Caki2 (cell line): ENCODE measurements at places on chromosomes 7 and 10. TPM values are rescaled to one million over a fixed set of nuclear protein-coding genes. Genes with fewer than 3 reads are reported as not detected.

The CTAGE8 gene
- 1.3 TPM in 1 of 2 replicates, not detected in the other for total RNA-seq

The ARHGEF35 gene
- total RNA-seq = 3.1 and 4.8 TPM in 2 replicates

The NUTM2A gene
- 1.7 TPM in 1 of 2 replicates, not detected in the other for total RNA-seq

The APBB1IP gene
- 5.8 and 7.4 TPM in 2 replicates for total RNA-seq

The AZGP1 gene
- 1.1 TPM in 1 of 2 replicates, not detected in the other for total RNA-seq

The TSPAN12 gene
- 45.3 and 46.5 TPM in 2 replicates for total RNA-seq

The ERVW-1 gene
- not detected in 2 replicates for total RNA-seq

The STMP1 gene
- total RNA-seq = 15.7 and 29.9 TPM in 2 replicates

The GPRIN2 gene
- 4.3 and 6.3 TPM in 2 replicates for total RNA-seq

The GLI3 gene
- 1.8 and 1.9 TPM in 2 replicates for total RNA-seq

The GJD4 gene
- total RNA-seq = not detected in 2 replicates

The PAPOLB gene
- not detected in 2 replicates for total RNA-seq

The SCIN gene
- 12.6 and 18.8 TPM in 2 replicates for total RNA-seq

DNA sequence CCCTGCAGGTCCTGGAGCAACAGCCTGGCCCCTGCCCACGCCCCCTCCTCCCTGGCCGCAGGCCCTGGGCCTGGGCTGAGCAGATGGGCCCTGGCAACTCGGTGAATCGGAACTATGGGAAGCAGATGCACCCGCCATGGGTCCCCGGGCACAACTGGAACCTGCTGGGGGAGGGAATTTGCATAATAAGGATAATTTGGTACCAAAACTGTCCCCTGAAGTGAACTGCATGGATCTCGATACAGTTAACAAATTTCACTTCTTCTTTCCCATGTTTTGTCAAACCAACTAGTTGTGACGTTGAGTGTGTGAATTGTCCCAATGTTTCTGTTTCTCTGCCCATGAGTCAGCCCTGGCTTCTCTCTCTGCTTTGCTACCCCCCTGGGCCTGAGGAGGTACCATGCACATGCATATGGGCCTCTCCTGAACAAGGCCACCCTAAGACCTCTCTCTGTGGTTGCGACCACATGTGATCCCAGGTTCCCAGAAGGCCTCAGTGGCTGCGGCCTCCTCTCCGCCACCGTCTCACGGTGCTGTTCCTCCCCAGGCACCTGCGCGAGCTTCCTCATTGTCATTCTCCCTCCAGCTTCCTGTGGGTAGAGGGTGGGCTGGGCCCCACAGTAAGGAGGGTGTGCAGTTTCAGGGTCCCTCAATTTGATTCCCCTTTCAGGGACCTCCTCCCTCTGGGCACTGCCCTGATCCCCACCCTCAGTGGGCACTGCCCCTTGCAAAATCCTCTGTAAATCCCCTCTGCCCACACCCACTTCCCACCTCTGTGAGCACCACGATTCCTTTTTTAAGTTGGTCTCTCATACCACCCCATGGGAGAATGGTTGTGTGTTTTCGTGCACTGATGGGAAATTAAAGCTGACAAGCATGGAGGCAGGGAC lies 40.0 kb downstream of the FIGNL1 start:
- no peak for DNase-seq

DNA sequence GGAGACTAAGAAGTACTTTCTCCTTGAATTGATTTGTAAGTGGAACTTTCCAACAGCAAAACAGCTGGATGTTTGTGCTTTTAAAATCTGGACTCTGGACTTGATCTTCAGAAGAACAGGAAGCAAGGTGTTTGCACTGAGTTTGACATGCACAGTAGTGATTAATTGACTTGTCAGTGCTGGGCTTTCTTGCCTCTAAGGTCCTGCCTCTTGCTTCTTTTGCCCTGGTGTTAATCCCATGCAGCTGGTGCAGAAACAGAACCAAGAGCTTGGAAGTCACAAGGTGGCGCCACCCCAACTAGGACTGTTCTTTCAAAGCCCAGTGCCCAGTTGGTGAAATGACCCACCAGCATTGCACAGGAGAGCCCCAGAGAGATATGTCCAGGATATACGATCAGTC lies 66.8 kb upstream of the SEPHS1 start:
- DNase-seq = no peak

DNA sequence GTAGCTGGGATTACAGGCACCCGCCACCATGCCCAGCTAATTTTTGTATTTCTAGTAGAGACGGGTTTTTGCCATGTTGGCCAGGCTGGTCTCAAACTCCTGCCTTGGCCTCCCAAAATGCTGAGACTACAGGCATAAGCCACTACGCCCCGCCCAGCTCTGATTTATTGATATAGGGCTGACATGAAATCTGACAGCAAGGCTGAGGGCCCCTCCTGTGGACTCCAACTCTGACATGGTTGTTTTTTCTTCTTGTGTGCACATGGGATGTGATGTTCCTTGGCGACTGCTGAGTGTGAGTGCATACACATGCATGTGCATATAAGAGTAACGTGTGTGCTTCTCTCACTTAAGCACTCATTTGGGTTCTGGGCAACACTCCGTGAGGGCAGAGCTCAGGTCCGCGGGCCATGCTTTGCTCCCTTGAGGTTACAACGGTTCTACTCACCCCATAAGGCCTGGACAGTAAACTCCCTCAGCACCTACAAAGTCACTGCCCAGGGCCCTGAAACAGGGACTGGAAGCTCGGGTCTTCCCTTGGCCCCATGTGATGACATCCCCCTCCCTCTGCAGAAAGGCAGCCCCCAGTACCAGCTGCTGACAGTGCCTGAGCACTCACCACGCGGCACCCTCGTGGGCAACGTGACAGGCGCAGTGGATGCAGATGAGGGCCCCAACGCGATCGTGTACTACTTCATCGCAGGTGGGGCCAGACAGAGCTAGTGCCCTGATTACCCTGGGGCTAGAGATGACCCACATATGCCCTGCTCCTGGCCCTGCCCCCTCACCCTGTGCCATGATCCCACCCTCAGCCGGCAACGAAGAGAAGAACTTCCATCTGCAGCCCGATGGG lies 33.6 kb upstream of the VSIR start:
- no peak for DNase-seq

GRCh38 chr10:100020142-100020885 lies 10.6 kb upstream of the DNMBP start:
- DNase-seq = no peak

GRCh38 chr7:43112941-43113621 lies 634 bp downstream of the HECW1 start:
- no peak for DNase-seq

- DNase-seq = no peak
Observed at GRCh38 chr10:65500716-65501115, 1425.1 kb upstream of the LRRTM3 start.

- no peak for DNase-seq
Observed at GRCh38 chr7:26543340-26543739, 251.7 kb downstream of the SNX10 start.

- DNase-seq = peak; percentile 86
Observed at GRCh38 chr7:105013816-105014692, at the start of gene KMT2E. TSS of gene KMT2E (plus strand) at chr7:105014205. CDS start at chr7:105040953, 26,748 bp downstream.

DNA sequence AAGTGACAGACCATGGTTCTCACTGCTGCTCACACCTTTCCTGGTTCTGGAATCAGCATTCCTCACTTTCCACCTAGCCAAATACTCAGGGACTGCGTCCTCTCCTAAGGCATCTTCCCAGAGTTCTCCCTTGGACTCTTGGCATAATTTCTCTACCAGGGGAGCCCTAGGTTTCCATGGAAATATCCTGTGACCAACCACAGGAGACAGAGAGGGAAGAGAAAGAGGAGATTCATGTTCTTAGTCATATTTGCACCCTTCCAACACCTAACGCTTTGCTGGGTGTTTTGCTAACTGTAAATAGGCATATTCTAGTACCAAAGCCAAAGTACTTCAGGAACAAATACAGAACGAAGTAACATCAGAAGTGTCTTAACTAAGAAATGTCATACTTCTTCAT lies 28.6 kb downstream of the DENND11 start:
- DNase-seq = no peak

- no peak for DNase-seq
Observed at GRCh38 chr7:1090686-1091643, 3.1 kb downstream of the GPER1 start.

- DNase-seq = no peak
Observed at GRCh38 chr10:12950583-12951128, 50.9 kb downstream of the CCDC3 start.

DNA sequence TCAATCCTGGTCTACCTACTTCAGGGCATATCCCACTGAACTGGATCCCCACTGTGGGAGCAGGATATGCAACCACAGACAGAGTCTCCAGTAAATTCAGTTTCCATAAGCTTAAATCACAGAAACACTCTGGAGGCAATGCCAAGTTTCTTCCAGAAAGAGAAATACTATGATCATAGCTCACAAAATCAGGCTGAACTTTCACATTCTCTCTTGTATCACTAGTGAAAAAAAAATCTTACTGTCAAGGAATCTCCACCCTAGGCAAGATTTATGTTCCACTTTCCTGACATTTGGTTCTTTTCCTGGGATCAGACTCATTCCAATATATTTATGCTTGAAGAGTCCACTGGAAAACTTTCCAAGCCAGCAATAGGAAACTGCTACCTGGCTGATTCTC lies 749.0 kb downstream of the SUGCT start:
- DNase-seq = no peak

- no peak for DNase-seq
Observed at GRCh38 chr7:108286290-108286904, 156.2 kb upstream of the LAMB4 start.

- no peak for DNase-seq
Observed at GRCh38 chr10:92327445-92328433, 36.8 kb downstream of the MARCHF5 start.
